ENCODE measurements at places on chromosomes 5 and 9.

- no peak for DNase-seq
Observed at GRCh38 chr5:60809891-60810425, 34.1 kb downstream of the ELOVL7 start.

GRCh38 chr9:93048566-93049448 is 9.7 kb upstream of the SUSD3 start:
- DNase-seq, result no peak

- DNase-seq, result no peak
Observed at GRCh38 chr5:109062664-109063063, 315.0 kb downstream of the FER start.

DNA sequence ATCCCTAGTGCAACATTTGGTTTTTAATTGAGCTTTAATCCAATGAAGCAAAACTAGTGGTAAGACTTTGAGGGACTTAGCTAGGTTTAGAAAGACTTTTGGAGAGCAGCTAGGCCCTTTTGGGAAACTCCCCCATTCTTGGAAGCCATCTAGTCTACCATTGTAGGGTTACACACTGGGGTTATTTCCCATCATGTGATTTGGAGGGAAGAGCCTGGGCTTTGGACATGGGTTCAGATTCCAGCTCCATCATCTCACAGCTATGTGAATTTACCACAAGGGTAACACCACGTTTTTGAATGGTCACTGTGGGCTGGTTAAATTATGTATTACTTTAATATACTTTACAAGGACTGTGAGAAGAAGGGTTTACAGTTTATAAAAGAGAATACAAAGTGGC is 18.3 kb upstream of the TNFSF15 start:
- no peak for DNase-seq

DNA sequence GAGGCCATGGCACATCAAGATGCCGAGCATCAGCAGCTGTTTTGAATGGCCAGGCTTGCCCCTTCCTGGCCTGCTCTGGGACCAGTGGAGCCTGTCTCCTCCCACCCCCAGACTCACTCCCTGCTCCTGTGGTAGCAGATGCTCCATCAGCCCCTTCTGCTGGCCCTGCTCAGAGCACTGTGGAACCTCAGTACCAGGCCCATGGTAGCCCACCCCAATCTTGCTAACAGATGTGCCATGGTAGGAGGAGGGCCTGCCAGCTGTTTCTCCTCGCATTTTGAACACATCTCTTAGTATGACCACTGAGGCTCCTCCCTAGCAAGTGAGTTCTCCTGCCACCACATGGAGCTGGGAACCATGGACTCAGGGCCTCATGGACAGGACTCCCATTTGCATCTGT is 29.5 kb downstream of the COL27A1 start:
- no peak for DNase-seq

GRCh38 chr5:34930462-34930844 is 1.1 kb downstream of the DNAJC21 start:
- DNase-seq, result no peak
